ENCODE measurements at places on chromosomes 13 and 19.

- DNase-seq, result no peak
Observed at GRCh38 chr19:50720921-50721381, 1.3 kb upstream of the SHANK1 start.

- no peak for DNase-seq
Observed at GRCh38 chr13:22735011-22735995, 445.5 kb upstream of the SGCG start.

- DNase-seq, result no peak
Observed at GRCh38 chr13:107734891-107735625, 480.3 kb downstream of the LIG4 start.

- no peak for DNase-seq
Observed at GRCh38 chr19:45954156-45954555, 19.5 kb downstream of the NOVA2 start.

DNA sequence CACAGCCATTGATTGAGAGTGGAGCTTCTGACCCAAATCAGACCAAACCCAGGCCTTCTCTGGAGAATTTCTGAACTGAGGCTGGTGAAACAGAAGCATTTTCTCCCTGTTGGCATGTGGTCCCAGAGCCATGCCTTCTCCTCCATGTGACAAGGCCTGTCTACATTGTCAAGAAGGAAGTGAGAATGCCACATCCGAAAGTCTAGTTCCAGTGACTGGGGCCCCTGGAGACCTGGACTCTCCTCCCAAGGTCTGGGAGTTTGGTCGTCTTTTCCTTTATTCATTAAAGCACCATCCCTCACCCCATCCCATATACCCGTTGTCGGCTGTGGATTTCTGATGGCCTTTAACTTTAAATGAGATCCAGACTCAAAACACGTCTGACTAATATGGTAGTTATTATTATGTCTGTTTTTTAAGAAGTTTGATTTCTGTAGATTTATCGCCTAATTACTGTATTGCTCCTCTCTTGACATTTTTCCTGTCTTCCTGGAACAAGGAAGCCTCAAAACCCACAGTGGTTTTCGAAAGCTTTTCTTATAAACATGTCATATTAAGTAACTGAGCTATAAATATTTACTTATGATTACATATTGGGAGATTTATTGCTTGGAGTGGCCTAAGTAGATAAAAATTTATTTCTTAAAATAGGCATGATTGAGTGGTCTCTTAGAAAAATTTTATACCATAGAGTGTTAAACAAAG is 128.3 kb upstream of the FRY start:
- DNase-seq, result no peak

DNA sequence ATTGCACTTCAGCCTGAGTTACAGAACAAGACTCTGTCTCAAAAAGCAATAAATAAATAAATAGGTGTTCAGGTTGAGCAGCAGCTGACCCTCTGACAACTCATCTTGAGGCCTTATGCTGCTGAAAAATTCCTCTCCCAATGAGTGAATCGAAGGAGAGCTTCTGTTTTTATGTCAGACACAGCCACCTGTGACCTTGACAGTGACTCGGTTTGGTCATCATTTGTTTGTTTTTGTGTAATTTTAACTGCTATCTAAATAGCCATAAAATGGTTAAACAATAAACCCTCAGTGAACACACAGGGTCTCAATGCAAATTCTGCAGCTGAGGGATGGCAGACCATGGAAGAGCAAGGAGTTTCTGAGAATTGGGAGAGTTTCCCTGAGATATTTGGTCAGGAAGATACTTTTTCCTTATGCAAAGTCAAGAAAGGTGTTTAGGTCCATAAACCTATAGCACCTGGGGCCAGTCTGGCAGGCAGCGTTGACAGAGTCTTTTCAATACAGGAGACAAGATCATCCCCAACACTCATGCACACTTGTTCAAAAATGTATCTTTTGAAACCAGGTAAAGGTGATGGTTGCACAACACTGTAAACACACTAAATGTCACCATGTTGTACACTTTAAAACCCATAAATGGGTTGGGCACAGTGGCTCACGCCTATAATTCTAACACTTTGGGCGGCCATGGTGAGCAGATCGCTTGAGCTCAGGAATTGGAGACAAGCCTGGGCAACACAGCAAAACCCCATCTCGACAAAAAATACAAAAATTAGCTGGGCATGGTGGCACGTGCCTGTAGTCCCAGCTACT is 16.6 kb upstream of the SLC25A30 start:
- no peak for DNase-seq

DNA sequence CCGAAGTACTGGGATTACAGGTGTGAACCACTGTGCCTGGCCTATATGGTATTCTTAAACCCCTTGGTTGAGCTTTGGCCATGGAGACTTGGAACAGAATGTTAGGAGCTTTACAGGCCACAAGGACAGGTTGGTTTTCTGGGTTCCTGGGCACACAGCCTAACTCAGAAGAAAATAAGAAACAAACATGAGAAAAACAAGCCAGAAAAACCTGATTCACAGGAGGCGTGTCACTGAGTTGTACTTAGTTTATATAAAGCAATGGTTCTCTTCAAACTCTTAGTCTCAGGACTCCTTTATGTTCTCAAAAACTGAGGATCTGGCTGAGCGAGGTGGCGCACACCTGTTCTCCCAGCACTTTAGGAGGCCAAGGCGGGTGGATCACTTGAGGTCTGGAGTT is 125.1 kb upstream of the SPATA13 start:
- DNase-seq, result no peak

GRCh38 chr13:31515427-31515826 is 223.9 kb upstream of the RXFP2 start:
- DNase-seq, result no peak

DNA sequence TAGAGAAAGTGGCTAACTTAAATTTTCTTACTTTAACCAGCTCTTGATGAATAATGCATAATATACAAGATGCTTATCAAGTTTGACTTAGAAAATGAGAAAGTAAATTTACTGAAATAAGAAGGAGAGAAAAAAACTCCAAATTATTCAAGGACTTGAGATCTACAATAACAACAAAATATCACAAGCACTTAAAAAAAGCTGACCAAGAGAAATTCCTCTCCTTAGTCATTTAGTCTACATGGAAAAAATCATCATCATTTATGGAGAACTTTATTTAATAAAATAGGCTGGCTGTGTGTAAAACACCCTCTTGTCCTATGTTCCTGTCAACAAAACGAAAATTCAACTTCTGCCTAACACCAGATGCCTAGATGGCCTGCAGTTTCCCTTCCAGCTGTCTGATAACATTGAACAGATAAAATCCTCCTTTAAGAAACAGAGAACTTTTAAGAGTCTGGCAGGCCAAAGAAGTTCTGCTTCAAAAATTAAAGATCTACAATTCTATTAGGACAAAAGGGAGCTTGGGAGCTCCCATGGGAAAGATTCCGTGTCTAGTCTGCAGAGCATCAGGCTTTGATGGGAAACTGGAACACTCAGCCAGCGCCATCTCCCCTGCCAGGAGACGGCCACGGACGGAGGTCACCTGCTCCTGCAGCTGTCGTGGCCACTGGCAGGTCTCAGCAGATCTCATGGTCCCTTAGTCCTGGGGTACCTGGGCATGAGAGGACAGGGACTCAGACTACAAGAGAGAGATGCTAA is 37.9 kb upstream of the ATP11A start:
- DNase-seq, result no peak

- no peak for DNase-seq
Observed at GRCh38 chr13:21902709-21903098, 231.8 kb downstream of the FGF9 start.

All from substantia nigra (tissue), 51 donors.